Bone marrow (tissue), 2 donors: ENCODE measurements at places on chromosomes 16 and 17.

DNA sequence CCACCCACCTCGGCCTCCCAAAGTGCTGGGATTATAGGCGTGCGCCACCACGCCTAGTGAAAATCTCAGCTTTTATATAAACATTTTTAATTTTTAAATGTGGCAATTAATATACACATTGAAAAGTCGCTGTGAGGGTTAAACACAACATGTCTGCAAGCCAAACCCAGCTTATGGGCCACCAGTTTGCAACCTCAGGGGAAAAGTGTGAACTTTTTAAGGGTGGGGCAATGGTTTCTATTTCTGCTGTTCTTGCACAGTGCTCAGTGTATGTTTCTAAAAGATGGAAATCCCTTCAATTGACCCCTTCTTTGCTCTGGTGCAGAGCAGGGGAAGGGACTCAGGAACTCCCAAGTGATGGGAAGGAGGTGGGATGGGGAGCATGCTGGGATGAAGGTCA, 18.3 kb upstream of the SUPT4H1 start:
- DNase-seq, result no peak

GRCh38 chr16:4850211-4850610, 2.9 kb downstream of the UBN1 start:
- DNase-seq, result no peak

DNA sequence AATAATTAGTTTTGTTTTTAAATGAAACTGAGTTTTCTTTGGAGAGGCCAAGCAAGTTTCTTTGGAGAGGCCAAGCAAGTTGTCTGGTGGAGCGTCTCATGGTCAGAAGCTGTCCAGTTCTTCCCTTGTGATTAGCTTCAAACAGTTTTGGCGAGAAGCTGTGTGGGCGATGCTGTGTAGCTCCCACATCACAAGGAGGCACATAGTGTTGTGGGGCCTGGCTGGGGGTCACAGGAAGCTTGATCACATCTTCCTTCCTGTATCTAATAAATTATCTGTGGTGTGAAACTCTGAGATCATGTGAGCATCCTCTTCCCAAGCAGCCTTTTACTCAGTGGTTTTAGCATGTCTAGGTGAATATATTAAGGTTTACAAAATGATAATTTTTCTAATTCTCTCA, 33.9 kb downstream of the SPECC1 start:
- DNase-seq, result no peak

- DNase-seq, result no peak
Observed at GRCh38 chr16:27204312-27204915, 1.1 kb downstream of the KDM8 start.

GRCh38 chr17:54974759-54975158, 6.2 kb downstream of the STXBP4 start:
- DNase-seq, result no peak

DNA sequence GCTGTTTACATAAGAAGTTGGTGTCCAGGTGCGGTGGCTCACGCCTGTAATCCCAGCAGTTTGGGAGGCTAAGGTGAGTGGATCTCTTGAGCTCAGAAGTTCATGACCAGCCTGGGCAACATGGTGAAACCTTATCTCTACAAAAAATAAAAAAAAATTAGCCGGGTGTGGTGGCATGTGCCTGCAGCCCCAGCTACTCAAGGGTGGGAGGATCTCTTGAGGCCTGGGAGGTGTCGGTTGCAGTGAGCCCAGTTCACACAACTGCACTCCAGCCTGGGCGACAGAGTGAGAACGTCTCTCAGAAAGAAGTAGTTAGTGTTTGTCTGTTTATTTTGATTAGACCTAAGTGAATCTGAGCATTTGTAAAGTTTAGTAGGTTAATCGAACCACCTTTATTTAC, 12.8 kb downstream of the DDX19A start:
- no peak for DNase-seq

GRCh38 chr17:80427366-80428282, 12.7 kb downstream of the ENDOV start:
- no peak for DNase-seq
